Activated CD4-positive, alpha-beta T cell treated with anti-CD3 and anti-CD28 coated beads for 36 hours (primary cell): ENCODE measurements at places on chromosomes 7 and 10. TPM values are rescaled to one million over a fixed set of nuclear protein-coding genes. Genes with fewer than 3 reads are reported as not detected.

GRCh38 chr10:105192861-105193260 lies 551.8 kb downstream of the SORCS3 start:
- no peak for DNase-seq
- no peaks in the 10 kb centered on the region for H3K27me3 ChIP-seq
- H3K36me3 ChIP-seq = no peaks in the 10 kb centered on the region
- no peak overlapping the region for H3K27ac ChIP-seq
- H3K4me1 ChIP-seq = no peaks in the 10 kb centered on the region

- no peak overlapping the region for H3K4me3 ChIP-seq
- H3K36me3 ChIP-seq = no peaks in the 10 kb centered on the region
- peak; percentile 83 for DNase-seq
- no peak overlapping the region for H3K27ac ChIP-seq
Observed at GRCh38 chr7:106598663-106599342, 62.2 kb downstream of the CCDC71L start.

DNA sequence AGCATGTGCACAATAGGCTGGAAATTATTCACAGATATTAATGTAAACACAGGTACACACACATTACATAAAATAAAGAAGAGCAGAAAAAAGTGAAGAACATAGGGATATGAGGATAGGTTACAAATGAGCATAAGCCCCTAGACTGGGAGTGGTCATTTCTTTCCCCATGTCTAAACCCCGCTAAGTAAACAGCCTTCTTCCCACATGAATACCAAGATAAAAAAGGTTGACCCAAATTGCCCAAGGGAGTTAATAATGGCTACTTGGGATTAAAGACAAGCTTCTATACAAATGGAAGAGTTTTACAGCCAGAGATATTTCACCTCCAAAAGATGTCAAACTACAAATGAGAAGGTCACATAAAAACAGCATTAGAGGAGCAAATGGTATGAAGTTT lies 527.1 kb upstream of the CELF2 start:
- no peaks in the 10 kb centered on the region for H3K36me3 ChIP-seq
- H3K27me3 ChIP-seq = peaks cover 31% of the 10 kb centered on the region
- H3K4me3 ChIP-seq = no peak overlapping the region

- no peak overlapping the region for H3K4me3 ChIP-seq
- DNase-seq = no peak
- H3K4me1 ChIP-seq = no peaks in the 10 kb centered on the region
Observed at GRCh38 chr10:30170814-30171213, 111.4 kb upstream of the JCAD start.

GRCh38 chr10:619710-620109 lies 69.8 kb downstream of the DIP2C start:
- no peak for DNase-seq
- no peak overlapping the region for H3K4me3 ChIP-seq
- H3K4me1 ChIP-seq = peaks cover 5% of the 10 kb centered on the region
- peaks cover 11% of the 10 kb centered on the region for H3K27me3 ChIP-seq

- peaks cover 18% of the 10 kb centered on the region for H3K4me1 ChIP-seq
- DNase-seq = no peak
- H3K4me3 ChIP-seq = no peak overlapping the region
- no peaks in the 10 kb centered on the region for H3K27me3 ChIP-seq
Observed at GRCh38 chr10:7520507-7521485, 110.0 kb upstream of the SFMBT2 start.

GRCh38 chr10:84184517-84184916 lies 9.8 kb upstream of the CDHR1 start:
- H3K4me1 ChIP-seq = no peaks in the 10 kb centered on the region
- H3K27me3 ChIP-seq = no peaks in the 10 kb centered on the region
- no peak for DNase-seq
- H3K36me3 ChIP-seq = no peaks in the 10 kb centered on the region
- H3K27ac ChIP-seq = no peak overlapping the region

- DNase-seq = no peak
- H3K27ac ChIP-seq = no peak overlapping the region
- no peaks in the 10 kb centered on the region for H3K27me3 ChIP-seq
- no peak overlapping the region for H3K4me3 ChIP-seq
- H3K4me1 ChIP-seq = peaks cover 42% of the 10 kb centered on the region
Observed at GRCh38 chr10:63392224-63392623, 73.6 kb downstream of the JMJD1C start.

GRCh38 chr10:26381986-26382385 lies 56.2 kb upstream of the APBB1IP start:
- H3K36me3 ChIP-seq = no peaks in the 10 kb centered on the region
- DNase-seq = no peak
- H3K4me3 ChIP-seq = no peak overlapping the region

DNA sequence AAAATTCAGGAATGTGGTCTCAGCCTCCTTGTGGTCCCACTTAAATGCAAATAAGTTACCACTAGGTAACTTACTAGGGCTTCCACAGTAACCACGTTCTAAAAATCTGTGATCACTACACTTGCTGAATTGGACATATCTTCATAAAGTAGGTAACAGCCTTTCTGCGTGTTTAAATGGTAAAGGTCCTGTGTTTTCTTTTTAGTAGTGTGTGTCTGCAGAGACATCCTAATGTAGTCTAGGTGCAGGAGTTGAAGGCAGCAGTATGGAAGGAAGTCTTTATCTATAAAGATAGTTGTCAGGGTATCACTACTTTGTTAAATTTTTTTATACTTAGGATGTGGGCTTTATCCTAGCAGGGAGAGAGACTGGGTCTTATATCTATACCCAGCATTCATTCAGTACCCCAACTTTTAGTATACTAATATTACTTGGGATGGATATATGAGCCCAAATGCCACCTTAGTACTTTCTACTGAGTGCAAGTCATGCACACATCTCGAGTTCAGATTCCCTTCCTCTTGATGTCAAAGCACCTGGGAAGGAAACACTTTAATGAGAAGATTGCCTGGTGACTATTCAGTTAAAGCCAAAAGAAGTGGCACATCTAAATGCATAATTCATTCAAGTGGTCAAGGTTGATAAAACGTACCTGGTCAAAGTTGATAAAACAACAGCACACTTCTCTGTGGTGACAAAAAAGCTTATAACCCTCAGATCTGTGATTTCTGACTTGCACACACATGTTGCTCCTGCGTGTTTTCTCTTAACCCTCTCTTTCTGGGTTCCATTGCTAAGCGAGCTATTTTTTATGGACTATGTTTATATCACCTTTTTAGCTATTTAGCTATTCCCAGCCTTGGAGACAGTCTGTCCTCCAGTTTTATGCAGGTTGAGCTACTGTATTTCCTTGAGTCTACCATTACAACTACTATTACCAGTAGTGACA lies 281.1 kb upstream of the DKK1 start:
- peaks cover 2% of the 10 kb centered on the region for H3K27me3 ChIP-seq
- no peaks in the 10 kb centered on the region for H3K36me3 ChIP-seq
- H3K27ac ChIP-seq = no peak overlapping the region
- H3K4me3 ChIP-seq = no peak overlapping the region
- DNase-seq = no peak
- no peaks in the 10 kb centered on the region for H3K4me1 ChIP-seq

- peaks cover 4% of the 10 kb centered on the region for H3K27me3 ChIP-seq
- no peak overlapping the region for H3K27ac ChIP-seq
- H3K4me1 ChIP-seq = peaks cover 33% of the 10 kb centered on the region
- H3K4me3 ChIP-seq = no peak overlapping the region
Observed at GRCh38 chr7:23349484-23350157, 50.5 kb downstream of the MALSU1 start.

- no peak within 1 kb of the TSS for H3K4me3 ChIP-seq
- H3K36me3 ChIP-seq = no peaks in the 10 kb centered on the region
- peaks cover 2% of the 10 kb centered on the region for H3K27me3 ChIP-seq
- no peak within 1 kb of the TSS for H3K27ac ChIP-seq
- no peak for DNase-seq
Observed at GRCh38 chr7:76424413-76425111, at the start of gene ZP3. TSS of gene ZP3 (plus strand) at chr7:76424950. CDS start at chr7:76424965, 15 bp downstream.

DNA sequence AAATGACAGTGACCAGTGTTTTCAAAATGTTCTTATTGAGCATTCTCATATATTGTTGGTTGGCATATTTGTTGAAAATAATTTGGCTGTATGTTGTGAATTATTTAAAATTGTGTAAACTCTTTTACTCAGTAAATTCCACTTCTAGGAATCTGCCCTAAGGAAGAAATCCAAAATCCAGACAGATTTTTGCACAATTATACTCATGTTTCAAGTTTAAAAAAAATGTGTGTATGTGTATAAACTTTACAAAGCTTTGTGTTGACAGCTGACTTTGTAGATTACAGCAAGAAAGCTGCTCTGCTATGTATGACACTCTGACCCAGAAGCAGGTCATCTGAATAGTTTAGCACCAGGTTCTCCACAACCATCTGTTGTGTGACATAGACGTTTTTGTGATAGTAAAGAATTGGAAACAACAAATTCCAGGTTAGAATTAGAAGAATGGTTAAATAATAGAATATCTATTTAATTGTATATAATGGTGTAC lies 21.6 kb downstream of the KIFBP start:
- H3K4me3 ChIP-seq = no peak overlapping the region
- no peak overlapping the region for H3K27ac ChIP-seq
- H3K36me3 ChIP-seq = peaks cover 29% of the 10 kb centered on the region
- peaks cover 19% of the 10 kb centered on the region for H3K4me1 ChIP-seq
- DNase-seq = no peak

DNA sequence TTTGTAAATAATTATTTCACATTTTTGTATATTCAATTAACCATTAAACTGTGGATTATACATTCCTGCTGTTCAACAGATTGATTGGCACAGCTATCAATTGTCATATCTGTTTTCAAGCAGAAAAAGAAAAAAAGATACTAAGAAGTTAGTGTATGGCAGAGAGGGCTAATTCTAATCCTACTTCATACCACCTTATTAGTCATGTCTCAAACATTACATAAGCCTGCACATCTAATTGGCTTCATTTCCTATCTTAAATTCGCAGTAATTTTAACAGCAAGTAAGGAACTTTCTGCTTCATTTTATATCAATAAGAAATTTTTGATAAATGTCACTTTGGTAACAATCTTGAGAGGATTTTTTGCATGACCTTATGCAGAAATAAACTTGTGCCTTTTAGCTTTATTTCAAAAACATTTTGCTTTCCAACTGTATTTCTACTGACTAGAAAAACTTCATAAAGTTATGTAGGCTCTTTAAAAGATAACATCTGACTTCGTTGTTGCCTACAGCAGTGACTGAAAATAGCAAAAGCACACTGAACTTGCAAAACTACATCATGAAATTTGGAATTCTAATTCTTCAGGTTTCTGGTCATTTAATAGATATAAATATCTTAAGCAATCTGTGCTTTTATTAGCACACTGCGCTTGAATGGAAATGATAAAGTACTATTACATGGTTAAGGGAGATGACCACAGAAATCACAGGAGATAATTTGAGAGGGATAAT lies 111.5 kb downstream of the SEMA3C start:
- no peaks in the 10 kb centered on the region for H3K36me3 ChIP-seq
- DNase-seq = no peak
- no peaks in the 10 kb centered on the region for H3K27me3 ChIP-seq
- H3K4me3 ChIP-seq = no peak overlapping the region

- no peaks in the 10 kb centered on the region for H3K4me1 ChIP-seq
- H3K27me3 ChIP-seq = no peaks in the 10 kb centered on the region
- no peaks in the 10 kb centered on the region for H3K36me3 ChIP-seq
- no peak overlapping the region for H3K27ac ChIP-seq
- DNase-seq = no peak
- no peak overlapping the region for H3K4me3 ChIP-seq
Observed at GRCh38 chr10:20776384-20777118, 120.6 kb downstream of the NEBL start.

DNA sequence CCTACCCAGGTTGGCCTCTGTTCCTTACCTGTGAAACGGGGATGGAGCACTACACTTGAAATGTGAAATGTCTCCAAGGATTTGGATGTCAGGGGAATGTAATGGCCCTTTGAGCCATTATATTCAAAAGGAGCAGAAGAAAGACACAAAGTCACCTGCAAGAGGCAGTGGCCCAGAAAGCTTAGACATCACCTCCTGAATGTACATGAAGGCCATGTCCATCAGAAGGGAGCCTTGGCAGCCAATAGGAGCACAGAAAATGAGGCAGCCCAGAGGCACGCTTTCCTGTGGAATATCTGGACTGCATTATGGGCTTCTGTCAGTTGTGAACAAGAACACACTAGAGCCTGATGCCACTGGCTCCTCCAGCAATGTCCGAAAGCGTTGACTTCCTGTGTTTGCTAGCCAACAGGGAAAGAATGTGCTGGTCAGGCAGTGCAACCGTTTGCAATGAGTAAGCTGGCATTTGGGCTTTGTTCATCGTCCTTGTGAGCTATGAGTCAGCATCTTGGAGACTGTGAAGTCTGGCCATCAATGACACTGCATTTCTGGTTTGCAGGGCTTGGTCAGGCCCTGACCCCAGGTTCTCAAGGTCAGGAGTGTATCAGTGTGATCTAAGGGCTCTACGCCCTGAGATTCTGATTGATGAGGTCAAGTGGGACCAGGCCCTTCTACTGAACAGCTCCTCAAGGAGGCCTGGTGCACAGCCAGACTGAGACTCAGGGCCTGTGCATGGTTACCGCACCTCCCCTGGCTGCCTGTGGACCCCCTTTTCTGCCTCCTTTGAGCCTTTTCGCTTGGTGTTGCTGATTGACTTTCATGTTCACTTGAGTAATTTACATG lies 222.4 kb downstream of the RPS24 start:
- no peaks in the 10 kb centered on the region for H3K27me3 ChIP-seq
- DNase-seq = no peak
- no peaks in the 10 kb centered on the region for H3K36me3 ChIP-seq

DNA sequence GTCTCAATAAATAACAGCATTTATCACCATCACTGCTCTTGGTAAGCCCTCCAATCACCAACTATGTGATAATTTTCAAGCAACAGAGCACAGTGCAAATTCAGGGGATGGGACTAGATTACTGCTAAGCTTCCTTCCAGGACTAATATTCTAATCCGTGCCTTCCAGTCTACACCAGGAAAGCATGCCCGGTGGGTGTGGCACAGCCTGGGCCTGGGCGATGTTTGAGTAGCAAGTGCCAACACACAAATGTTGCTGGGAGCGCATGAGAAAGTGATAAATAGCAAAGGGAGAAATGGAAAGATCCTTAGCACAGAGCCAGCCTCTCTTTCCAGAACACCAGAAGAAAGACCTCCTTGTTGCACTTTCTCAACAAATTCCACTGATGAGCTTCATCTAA lies 13.5 kb upstream of the TM9SF3 start:
- DNase-seq = no peak
- H3K27me3 ChIP-seq = peaks cover 2% of the 10 kb centered on the region
- no peaks in the 10 kb centered on the region for H3K4me1 ChIP-seq
- H3K27ac ChIP-seq = no peak overlapping the region

The BAIAP2L1 gene
- total RNA-seq = 2.3 TPM

The CHST15 gene
- 0.40 TPM for total RNA-seq

The AKR1D1 gene
- not detected for total RNA-seq

The ZSWIM8 gene
- 67.3 TPM for total RNA-seq

The SORCS3 gene
- total RNA-seq = not detected

The CALCR gene
- total RNA-seq = not detected

The CAMK1D gene
- 16.0 TPM for total RNA-seq

The MACROH2A2 gene
- 3.6 TPM for total RNA-seq
